ENCODE measurements at places on chromosomes 12 and 14.

- no peaks in the 10 kb centered on the region for H3K36me3 ChIP-seq
- H3K27me3 ChIP-seq: peaks cover 3% of the 10 kb centered on the region
- H3K4me1 ChIP-seq: peaks cover 16% of the 10 kb centered on the region
- no peak for DNase-seq
These were observed 60.5 kb downstream of the ESR2 start for GRCh38 chr14:64233531-64234190.

GRCh38 chr14:53778263-53778662 is 178.4 kb downstream of the BMP4 start:
- no peaks in the 10 kb centered on the region for H3K36me3 ChIP-seq
- no peaks in the 10 kb centered on the region for H3K4me1 ChIP-seq
- H3K27ac ChIP-seq: no peak overlapping the region
- no peaks in the 10 kb centered on the region for H3K27me3 ChIP-seq
- no peak for DNase-seq
- H3K4me3 ChIP-seq: no peak overlapping the region

DNA sequence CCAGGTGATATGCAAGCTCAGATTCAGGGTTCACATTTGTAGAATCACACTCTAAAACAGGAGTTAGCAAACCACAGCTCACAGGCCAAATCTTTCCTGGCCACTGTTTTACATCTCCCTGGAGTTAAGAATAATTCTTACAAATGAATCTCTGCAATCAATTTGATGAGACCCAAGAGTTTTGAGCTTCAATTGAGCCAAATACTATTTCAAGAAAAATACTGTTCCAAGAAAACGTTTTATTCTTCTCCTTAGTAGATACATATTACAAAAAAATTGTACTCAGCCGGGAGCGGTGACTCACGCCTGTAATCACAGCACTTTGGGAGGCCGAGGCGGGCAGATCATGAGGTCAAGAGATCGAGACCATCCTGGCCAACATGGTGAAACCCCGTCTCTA is 2.5 kb downstream of the PTGDR start:
- no peak for DNase-seq
- H3K27me3 ChIP-seq: peaks cover 91% of the 10 kb centered on the region
- H3K4me1 ChIP-seq: peaks cover 8% of the 10 kb centered on the region
- no peak overlapping the region for H3K27ac ChIP-seq

- H3K4me3 ChIP-seq: no peak overlapping the region
- H3K4me1 ChIP-seq: peaks cover 8% of the 10 kb centered on the region
- H3K27me3 ChIP-seq: no peaks in the 10 kb centered on the region
- DNase-seq: no peak
These were observed 115.7 kb downstream of the ANO6 start for GRCh38 chr12:45331552-45331951.

DNA sequence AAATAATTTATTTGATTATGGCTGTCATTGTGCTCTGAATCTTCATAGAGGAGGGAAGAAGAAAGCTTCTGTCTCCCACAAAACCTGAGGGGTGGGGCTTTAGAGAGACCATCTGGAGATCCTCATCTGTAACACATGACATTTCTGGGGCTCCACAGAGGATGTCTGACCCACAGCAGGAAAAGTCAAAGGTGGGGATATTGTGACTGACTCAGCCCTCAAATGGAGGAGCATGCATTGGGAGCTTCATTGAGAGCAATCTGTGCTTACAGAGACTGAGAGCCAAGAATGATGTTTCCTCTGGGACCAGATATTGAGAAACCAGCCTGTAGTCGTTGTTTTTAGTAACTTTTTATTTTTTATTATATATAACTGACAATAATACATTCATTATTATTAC is 158.7 kb downstream of the SYT1 start:
- H3K27ac ChIP-seq: no peak overlapping the region
- peaks cover 7% of the 10 kb centered on the region for H3K4me1 ChIP-seq
- H3K27me3 ChIP-seq: no peaks in the 10 kb centered on the region
- no peaks in the 10 kb centered on the region for H3K36me3 ChIP-seq

DNA sequence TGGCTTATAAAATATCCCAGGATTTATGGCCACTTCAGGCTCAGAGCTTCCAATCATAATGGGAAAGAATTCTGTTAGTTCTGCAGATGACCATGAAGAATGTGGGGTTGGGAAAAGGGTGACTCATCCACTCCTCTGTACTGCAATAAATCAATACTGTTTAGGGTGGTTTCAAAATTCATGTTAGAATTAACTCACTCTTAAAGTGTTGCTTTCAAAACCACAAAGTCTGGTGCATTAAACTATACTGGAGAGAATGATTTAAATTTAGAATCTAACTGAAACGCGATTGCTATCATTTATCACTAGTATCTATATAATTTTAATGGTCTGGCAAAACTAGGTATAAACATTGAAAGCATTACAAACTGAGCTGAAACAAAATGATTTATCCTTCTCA is 798 bp downstream of the CCDC198 start:
- peaks cover 5% of the 10 kb centered on the region for H3K4me1 ChIP-seq
- DNase-seq: no peak
- H3K36me3 ChIP-seq: no peaks in the 10 kb centered on the region
- peak overlapping the region; percentile 77 for H3K27ac ChIP-seq

DNA sequence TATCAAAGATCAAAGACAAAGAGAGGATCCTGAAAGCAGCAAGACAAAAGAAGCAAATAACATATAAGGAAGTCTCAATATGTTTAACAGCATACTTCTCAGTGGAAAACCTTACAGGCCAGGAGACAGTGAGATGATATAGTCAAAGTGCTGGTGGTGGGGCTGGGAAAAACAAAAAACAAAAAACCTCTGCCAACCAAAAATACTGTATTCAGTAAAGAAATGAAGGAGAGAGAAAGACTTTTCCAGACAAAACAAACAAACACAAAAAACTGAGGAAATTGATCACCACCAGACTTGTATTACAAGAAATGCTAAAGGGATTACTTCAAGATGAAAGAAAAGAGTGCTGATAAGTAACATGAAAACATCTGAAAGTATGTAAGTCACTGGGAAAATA is 221.2 kb downstream of the ADGRD1 start:
- no peaks in the 10 kb centered on the region for H3K36me3 ChIP-seq
- DNase-seq: no peak
- H3K27ac ChIP-seq: no peak overlapping the region
- no peak overlapping the region for H3K4me3 ChIP-seq
- no peaks in the 10 kb centered on the region for H3K4me1 ChIP-seq

- H3K36me3 ChIP-seq: no peaks in the 10 kb centered on the region
- peak overlapping the region; percentile 84 for H3K27ac ChIP-seq
- H3K4me1 ChIP-seq: peaks cover 26% of the 10 kb centered on the region
- peak overlapping the region; percentile 52 for H3K4me3 ChIP-seq
These were observed 75.2 kb downstream of the PITPNM2 start for GRCh38 chr12:123075646-123076171.

DNA sequence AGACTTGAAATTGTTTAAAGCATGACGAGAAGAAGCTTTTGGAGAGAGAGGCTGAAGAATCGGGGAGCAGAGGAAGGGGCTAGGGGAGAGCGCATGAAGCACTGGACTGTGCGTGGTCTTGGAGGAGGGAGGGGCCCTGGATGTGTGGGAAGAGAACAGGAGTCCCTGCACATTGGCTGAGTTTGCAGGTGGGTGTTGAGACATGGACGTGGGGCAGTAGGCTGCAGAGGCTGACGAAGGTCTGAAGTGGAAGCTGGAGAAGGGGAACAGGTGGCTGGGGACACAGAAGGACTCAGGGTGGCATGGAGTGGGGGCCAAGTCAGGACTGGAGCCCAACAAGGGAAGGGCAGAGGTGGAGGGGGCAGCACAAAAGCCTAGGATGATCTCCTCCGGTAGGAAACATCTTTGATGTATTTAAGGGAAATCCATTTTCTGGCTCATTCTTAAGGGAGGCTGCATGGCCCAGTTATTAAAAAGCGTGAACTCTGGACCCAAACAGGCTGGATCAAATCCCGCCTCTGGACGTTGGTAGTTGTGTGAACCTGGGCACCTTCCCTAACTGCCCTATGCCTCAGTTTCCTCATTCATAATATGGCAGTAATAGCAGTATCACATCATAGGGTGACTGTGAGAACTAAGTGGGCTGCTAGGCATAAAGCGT is 29.0 kb downstream of the ADGRD1 start:
- no peak overlapping the region for H3K4me3 ChIP-seq
- H3K4me1 ChIP-seq: peaks cover 7% of the 10 kb centered on the region
- H3K27me3 ChIP-seq: no peaks in the 10 kb centered on the region
- no peaks in the 10 kb centered on the region for H3K36me3 ChIP-seq
- H3K27ac ChIP-seq: no peak overlapping the region

All from type B pancreatic cell (in vitro differentiated cells).